ENCODE measurements at places on chromosomes 6 and 20.

DNA sequence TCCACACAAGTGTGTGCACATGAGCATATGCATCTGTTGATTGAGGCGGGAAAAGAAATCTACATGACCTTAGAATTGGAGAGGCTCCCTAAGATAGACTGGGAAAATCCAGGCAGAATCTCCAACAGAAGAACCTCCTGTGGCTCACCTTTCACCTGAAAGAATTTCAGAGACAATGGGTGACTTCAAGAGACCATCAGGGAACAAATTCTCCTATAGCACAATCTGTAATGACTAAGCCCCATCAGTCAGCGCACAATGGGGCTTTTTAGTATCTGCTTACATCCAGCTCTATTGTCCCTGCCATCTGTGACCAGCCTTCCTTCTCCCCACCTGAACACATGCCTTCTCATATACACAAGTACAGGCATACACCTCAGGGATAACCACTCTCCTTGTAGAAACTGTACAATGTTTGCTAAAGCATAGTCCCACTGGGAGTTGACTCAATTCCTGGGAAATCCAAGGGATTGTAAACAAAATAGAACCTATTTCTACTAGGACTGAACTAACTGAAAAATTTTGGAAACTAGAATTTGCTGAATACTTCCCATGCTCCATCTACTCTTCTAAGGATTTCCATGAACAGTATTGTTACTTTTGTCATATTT lies 150.8 kb upstream of the STXBP5 start:
- DNase-seq = no peak

DNA sequence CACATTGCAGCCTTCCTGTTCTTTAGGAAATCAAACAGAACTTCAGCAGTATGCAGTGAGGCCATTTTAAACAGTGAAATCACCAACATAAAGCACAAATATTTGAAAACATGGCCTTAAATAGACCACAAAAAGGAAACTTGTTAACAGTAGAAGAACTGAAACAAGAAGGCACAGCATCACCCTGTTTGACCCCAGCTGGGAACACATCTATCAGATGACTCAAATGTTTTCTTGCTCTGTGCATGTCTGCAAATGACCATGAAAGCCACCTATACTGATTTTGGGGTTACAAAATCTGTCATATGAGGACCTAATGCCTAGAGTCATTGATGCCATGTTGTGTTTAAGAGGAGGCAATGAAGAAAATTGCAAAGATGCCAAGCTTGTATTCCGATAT lies 123.8 kb upstream of the ADGRF1 start:
- DNase-seq = no peak

GRCh38 chr6:57207141-57207540 lies 15.0 kb downstream of the RAB23 start:
- no peak for DNase-seq

GRCh38 chr6:28945349-28945748 lies 21.6 kb upstream of the TRIM27 start:
- DNase-seq = no peak

DNA sequence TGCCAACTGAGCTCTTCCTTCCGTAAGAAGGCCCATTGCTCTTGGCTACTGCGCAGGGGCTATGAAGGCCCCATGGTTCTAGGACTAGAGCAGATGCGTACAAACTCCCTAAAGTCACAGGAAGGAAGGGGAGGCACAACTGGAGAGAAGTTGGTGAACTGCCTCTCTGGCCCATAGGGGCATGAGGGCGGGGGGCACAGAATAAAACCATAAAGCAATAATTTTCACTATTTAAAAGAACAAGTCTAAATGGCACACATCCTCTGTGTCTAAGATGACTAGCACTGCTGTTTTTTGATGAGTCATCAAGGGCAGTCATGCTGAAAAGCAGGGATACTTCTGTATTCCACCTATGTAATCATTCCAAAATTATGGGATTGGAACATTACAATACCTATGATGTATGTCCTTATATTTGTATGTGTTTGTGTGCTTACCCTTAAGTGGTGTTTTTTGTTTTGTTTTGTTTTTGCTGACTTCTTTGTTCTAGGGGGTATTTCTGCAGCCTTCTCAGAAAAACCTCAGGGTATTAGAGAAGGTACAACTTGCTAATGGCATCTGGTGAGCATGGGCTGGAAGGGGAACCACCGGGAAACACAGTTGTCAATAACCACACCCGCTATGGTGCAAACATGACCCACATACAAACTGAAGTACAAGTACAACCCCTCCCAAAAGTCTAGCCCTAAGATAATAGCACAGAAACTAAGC lies 36.9 kb downstream of the B4GALT5 start:
- no peak for DNase-seq

DNA sequence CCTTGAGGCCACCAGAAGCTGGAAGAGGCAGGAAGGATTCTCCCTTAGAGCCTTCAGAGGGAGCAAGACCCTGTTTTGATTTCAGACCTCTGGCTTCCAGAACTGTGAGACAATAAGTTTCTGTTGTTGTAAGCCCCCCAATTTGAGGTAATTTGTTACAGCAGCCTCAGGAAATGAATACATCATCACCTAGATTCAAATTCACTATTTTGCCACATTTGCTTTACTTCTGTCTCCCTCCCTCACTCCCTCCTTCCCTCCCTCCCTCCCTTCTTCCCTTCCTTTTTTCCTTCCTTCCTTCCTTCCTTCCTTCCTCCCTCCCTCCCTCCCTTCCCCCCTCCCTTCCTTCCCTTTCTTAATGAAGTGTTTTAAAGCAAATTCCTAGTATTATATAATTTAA lies 58.1 kb upstream of the KIF13A start:
- DNase-seq = no peak

GRCh38 chr20:56788671-56789610 lies 159.8 kb downstream of the TFAP2C start:
- DNase-seq = no peak

GRCh38 chr20:58001381-58001780 lies 227.1 kb downstream of the ANKRD60 start:
- DNase-seq = peak; percentile 73

DNA sequence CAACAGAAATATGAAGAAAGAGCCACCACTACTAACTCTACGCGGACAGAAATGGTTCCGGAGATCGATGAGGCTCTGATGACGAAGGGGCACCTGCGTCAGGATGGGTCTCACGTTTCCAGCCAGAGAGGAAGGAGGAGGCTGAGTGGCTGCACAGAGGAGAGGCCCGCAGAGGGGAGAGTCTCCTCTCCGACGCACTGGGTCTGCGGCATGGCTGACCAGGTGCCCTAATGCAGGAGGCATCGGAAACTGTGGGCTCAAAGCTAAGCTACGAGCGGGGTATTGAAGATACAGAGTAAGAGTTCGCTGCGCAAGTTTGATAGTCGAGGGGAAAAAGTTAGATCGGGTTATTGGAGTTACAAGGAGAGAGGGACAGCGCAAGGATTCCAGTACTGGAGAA lies 69.9 kb downstream of the TTLL2 start:
- no peak for DNase-seq
